Mammary epithelial cell (primary cell): ENCODE measurements at places on chromosomes 1 and 21. TPM values are rescaled to one million over a fixed set of nuclear protein-coding genes. Genes with fewer than 3 reads are reported as not detected.

The NEXN gene
- total RNA-seq: 8.2 TPM

The ADAMTS4 gene
- 0.17 TPM for total RNA-seq

The MPZ gene
- total RNA-seq: 0.67 TPM

The HRNR gene
- total RNA-seq: not detected in 2 replicates

The FCRL4 gene
- not detected for total RNA-seq

The EPHB2 gene
- total RNA-seq: 46.3 TPM

The EXOC8 gene
- 10.3 and 12.7 TPM in 2 replicates for total RNA-seq

The TMEM200B gene
- 0.33 TPM for total RNA-seq

The RAB4A gene
- 46.5 TPM for total RNA-seq

The NPR1 gene
- not detected in 2 replicates for total RNA-seq

The LRIG2 gene
- 17.3 TPM for total RNA-seq

The CDK11A gene
- total RNA-seq: 48.0 and 50.4 TPM in 2 replicates

The IFFO2 gene
- 304 TPM for total RNA-seq

The LRRN2 gene
- not detected in 2 replicates for total RNA-seq
